Activated naive CD8-positive, alpha-beta T cell treated with anti-CD3 and anti-CD28 coated beads for 36 hours (primary cell): ENCODE measurements at places on chromosomes 6 and 20. TPM values are rescaled to one million over a fixed set of nuclear protein-coding genes. Genes with fewer than 3 reads are reported as not detected.

Gene ZSWIM3
- total RNA-seq = 3.8 TPM

Gene GINM1
- total RNA-seq = 19.1 TPM

Gene LPA
- not detected for total RNA-seq

DNA sequence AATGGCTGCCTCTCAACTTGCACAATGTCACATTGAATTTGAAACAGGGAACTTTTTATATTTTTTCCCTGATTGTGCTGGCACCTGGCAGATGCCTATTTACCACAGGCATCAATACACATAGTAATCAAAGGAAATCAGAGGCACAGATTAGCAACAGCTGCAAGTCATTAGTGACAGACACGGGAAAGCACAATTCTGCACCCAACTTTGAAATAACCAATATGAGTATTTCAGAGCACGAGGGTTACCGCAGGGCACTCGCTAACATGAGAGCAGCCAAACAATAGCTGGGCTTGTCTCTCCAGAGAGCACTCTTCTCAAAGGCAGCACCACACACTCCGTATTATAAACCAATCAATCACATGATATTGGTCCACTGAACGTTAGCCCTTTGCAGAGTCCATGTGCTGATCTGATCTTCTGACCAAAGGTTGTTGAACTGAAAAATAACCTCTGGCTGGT lies 149.5 kb downstream of the RNF144B start:
- no peak for DNase-seq

DNA sequence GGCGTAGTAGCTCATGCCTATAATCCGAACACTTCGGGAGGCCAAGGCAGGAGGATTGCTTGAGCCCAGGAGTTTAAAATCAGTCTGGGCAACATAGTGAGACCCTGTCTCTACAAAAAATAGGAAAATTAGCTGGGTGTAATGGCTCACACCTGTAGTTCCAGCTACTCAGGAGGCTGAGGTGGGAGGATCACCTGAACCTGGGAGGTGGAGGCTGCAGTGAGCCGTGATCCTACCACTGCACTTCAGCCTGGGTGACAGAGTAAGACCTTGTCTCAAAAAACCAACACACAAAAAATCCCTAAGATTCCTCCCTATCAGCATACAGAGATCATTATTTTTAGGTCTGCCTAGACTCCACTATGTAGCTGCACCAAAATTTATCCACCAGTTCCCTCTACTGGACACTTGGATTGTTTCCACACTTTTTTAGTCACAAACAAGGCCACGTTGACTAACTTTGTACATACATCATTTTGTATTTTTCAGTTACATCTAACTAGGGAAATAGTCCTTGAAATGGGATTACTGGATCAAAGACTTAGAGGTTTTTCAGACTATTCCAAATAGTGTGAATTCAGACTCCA lies 3.6 kb upstream of the PHF1 start:
- DNase-seq = no peak

GRCh38 chr6:45927421-45928320 lies 88.0 kb downstream of the CLIC5 start:
- no peak for DNase-seq

GRCh38 chr6:164247106-164247505 lies 832.6 kb downstream of the QKI start:
- DNase-seq = no peak

DNA sequence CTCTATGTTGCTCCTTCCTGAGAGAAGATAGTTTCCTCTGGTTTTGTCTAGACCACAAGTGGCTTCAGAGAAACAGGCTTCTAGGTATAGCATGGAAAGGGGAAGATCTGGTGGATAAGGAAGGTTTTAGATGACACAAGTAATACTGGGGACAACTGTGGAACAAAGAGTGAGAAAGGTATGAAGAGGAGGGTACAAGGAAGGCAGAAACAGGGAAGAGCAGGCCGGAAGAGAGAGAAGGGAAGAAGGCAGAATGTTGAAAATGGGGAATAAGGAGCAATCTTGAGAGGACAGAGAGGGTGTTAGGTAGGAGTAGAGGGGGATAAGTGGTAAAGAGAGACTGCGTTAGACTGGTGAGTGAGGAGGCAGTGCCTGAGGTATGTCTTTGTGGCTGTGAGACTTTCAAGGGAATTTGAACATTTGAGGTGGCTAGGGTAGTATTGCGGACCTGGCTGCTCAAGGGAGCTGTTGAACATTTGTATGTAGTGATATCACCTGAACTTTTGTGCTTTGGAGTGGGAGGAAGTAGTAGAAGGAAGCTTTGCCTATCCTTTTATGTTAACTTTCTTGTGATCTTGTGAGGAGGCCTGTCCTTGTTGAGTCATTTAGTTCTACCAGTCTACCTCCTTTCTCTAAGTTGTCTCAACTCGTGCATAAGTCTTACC lies 69.5 kb downstream of the FOXO3 start:
- no peak for DNase-seq

- DNase-seq = no peak
Measured at GRCh38 chr6:150654608-150655007, 54.9 kb downstream of the PLEKHG1 start.

GRCh38 chr6:132598473-132598872 lies 8.9 kb upstream of the TAAR5 start:
- no peak for DNase-seq

GRCh38 chr6:21227486-21227885 lies 366.1 kb upstream of the SOX4 start:
- no peak for DNase-seq
